ENCODE measurements at places on chromosomes 6 and 20.

DNA sequence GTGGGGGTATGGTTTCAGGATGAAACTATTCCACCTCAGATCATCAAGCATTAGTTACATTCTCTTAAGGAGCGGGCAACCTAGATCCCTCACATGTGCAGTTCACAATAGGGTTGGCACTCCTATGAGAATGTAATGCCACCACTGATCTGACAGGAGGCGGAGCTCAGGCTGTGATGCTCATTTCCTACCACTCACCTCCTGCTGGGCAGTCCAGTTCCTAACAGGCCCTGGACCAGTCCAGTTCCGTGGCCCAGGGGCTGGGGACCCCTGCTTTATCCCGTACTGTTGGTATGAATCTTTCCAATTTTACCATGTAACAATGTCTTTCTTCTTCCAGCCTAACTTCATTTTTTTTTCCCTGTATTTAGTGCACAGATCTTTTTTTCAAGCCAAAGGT lies 94.9 kb downstream of the OGFRL1 start:
- no peak for DNase-seq

DNA sequence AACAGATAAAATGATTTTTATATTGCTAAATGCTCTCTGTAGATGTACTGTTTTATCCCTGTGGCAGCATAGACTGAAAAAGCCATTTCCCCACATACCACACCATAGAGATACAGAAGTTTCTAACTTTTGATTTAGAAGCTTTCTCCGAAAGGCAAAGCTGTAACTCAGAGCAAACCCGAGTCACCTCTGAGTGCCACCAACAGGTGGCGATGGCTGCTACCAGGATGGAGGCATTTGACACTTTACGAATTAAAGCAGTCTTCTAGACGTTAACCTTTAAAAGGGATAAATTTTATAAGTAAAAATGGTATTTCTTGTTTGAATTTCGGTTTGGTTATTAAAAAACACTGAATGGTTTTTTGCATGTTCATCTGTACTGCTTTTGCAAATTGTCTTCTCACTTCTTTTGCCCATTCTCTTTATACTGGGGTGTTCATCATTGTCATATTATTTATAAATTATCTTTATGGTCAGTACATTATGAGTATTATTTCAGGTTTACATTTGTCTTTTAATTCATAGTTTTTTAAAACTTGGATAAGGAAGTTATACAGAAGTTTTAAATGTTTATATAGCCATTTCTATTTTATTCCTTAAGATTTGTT lies 201.0 kb upstream of the CEP162 start:
- peak; percentile 80 for DNase-seq

DNA sequence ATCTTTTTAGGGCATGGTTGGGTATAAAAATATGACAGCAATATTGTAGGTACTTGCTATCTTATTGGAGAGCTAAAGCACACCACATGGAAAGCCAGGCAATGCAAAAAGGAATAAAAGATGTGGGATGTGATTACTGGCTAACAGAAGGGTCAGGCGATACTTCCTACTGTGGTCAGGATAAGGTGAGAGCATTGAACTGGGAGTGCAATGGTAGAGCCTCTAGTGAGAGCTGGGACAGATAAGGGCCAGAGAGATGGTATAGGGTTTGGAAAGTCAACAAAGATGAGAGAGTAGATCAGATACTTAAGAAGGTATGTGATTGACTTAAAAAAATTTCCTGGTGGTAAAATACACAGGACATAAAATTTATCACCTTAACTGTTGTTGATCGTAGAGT lies 160.7 kb upstream of the MAN1A1 start:
- no peak for DNase-seq

DNA sequence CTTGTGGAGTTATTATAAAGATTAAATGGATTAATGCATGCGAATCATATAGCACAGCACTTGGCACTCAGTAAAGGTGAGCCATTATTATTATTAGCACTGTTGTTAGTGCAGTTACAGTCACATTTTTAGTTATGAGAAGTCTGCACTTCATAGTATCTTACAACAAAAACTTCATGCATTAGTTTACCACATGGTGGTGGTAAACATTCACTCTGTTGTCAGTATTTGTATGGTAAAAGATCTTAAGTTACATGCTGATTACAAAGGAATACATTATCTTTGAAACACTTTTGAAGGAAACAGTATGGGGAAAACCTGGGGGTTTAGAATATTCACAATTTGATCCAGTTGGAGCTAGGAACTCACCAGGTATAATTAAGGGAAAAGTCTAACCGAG lies 20.8 kb downstream of the TMEM14A start:
- peak; percentile 22 for DNase-seq

DNA sequence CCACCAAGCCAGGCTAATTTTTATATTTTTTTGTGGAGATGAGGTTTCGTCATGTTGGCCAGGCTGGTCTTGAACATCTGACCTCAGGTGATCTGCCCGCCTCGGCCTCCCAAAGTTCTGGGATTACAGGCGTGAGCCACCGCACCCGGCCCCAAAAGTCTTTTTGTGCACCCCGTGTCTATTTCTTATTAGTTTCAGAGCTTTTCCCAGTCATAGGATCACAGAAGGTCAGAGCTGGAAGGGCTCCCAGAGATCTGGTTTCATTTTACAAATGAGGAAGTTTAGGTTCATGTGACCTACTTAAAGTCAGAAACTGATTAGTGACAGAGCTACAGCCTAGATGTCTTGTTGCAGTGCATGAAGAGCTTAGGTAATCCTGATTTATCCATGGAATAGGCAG lies 1.6 kb upstream of the OGFRL1 start:
- DNase-seq = no peak

GRCh38 chr6:69974193-69974592 lies 107.8 kb downstream of the COL19A1 start:
- DNase-seq = peak; percentile 73

GRCh38 chr6:90654166-90654565 lies 67.3 kb upstream of the MAP3K7 start:
- no peak for DNase-seq

DNA sequence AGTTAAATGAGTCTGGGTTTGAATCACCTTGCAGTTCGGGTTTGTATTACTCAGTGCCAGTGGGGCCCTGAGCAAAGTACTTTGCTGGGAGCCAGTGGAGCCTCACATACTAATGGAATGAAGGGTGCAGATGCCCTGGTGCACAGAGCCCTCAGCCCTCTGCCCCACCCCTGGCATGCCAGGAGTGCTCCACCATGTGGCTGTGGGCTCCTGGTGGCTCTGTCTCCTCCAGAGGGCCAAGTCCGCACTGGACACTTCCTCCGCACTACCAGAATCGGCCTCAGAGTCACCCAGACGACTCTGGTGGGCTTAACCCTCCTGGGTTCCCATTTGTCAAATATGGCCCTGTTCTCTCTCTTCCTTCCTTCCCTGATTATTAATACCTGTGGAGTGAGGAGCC lies 94.0 kb downstream of the STK35 start:
- DNase-seq = no peak

GRCh38 chr6:167898673-167899311 lies 72.1 kb downstream of the AFDN start:
- DNase-seq = peak; percentile 74

GRCh38 chr6:160930547-160931377 lies 60.8 kb upstream of the MAP3K4 start:
- DNase-seq = peak; percentile 77

GRCh38 chr6:117561128-117561527 lies 41.2 kb downstream of the GOPC start:
- DNase-seq = no peak

DNA sequence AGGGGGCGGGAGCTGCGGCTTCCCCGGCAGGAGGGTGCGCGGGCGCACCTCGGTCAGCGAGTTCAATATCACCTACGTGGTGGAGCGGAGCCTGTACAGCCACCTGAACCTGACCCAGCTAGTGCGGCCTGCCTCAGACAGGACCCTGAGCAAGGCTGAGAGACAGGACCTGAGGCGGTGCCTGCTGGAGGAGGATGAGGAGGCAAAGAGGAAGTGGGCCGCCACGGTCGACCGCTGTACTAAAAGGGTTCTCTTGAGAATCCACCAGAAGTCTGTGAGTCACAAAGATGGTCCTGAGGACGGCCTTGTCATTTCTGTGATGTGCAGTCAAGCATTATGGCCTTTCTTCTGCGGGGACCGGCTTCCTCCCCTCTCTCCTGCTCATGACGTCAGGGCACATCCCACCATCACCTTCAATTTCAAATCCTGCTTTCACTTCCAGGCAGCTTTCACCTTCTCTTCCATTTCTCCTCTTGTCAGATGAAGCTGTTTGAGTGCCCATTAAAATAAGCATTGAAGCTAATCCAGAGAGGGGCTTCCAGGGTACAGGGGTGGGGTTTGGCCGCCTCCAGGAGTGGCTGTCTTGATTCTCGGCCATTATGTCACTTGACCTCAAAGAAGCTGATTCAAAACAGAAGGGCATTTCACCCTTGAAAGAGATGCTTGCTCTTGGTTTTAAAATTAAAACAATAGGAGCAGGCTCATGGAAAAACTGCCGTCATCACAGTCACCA lies 177.6 kb downstream of the SASH1 start:
- no peak for DNase-seq

- no peak for DNase-seq
These were observed 2.6 kb downstream of the PTK7 start for GRCh38 chr6:43078691-43079090.

GRCh38 chr6:21831521-21832291 lies 238.2 kb downstream of the SOX4 start:
- peak; percentile 14 for DNase-seq

DNA sequence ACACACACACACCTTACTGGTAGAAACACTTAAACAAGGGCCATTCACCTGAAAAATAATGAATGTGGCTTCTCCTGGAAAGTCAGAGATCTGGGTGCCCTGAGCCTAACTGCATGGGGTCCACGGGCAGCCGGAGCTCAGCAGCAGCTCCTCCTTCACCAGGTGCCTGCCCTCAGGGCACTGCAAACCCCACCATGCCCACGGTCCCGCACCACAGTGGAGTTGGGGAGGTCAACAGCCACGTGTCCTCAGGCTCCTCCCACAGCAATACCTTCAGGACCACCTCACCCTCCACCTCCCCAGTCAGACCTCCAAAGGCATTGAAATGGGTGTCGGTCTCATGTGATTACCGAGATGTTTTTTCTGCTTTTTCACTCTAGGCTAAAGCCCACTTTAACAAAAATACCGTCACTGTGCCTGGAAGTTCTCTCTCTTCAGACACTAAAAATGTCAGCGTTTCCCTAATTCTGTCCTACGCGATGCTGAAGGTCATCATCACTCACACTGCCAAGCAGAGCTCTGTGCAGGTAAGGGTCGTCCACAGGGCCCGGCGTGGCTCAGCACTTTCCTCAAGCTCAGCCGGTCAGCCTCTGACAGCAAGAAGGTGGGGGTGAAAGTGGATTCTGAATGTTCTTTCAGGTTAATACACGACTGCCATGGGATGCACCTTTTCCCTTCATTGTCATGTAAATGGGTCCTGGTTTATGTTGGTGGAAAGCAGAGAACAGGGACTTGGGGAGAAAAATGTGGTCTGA lies 48.9 kb downstream of the CDK5RAP1 start:
- no peak for DNase-seq

DNA sequence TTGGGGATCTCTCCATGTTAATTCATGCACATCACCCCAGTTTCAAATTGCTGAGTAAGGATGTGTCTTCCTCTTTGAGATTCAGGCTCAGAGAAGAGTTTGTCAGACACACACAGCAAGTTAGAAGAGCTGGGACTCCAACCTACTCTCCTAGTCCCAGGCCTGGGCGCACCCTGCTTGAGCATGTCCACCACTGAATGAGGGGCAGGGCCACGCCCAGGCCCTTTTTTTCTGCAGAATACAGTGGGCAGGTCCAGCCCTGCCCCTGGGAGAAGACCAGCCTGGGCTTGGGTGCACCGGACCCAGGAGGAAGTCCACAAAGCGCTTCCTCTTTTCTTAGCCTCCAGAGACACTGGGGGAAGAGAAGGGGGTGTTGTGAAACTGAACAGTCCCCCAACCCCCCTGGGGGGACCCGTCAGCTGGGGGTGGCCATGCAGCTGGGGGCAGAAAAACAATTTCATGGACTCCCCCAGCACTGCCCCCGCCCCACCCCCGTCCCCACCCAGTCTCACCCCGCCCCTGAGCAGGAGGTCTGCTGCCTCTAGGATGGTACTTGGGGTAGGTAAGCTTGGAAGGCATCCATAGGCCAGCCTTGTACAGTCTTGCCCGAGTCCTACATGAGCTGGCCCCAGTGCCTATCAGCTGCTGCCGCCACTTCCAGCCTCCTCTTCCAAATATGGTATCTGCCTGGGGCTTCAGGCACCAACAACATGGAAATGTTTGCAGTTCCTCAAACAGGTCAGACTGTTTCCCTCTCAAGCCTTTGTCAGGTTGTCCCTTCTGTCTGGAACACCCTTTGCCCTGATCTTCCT lies 11.7 kb upstream of the HCK start:
- no peak for DNase-seq

- no peak for DNase-seq
These were observed 2.9 kb downstream of the PPIL1 start for GRCh38 chr6:36871686-36872085.

GRCh38 chr20:58130156-58130555 lies 98.3 kb downstream of the ANKRD60 start:
- no peak for DNase-seq

- DNase-seq = peak; percentile 70
These were observed 105.4 kb downstream of the PERP start for GRCh38 chr6:138001750-138002349.

DNA sequence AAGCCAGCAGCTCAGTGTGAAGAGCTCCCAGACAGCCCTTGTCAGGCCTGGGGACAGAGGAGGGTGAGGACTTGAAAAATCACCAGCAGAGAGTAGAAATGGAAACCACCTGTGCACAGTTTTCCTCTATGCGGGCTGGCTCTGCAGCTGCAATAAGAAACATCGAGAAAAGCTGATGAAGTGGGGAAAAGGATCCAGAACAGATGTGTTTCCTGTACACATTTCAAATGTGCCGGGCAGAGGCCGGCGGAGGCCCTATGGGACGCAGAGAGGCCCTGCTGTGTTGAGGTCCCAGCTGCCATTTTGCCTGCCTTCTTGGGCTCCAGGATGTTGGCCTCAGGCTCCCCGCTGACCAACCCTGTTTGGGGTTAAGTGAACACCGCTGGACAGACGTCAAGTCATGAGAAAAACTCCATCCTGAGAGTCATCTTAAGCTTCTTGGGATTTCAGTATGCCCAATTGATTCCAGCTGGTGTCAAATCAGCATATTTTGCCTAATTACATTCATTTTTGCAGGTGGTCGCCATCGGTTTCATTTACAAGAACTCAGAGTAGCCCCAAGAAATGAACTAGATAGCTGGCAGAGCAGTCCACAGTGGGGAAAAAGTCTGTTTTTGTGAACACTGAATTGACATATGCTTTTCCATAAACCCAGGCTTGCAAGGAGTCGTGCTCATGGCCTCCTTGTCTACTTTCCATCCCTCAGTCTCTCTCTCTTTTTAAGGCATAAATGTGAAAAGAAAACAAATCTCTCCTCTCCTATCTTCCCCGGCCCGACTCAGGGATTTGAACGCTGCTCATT lies 150.4 kb upstream of the PHACTR3 start:
- no peak for DNase-seq

GRCh38 chr6:83911278-83911677 lies 51.8 kb downstream of the CYB5R4 start:
- DNase-seq = peak; percentile 3

- DNase-seq = no peak
These were observed 54.7 kb downstream of the RAB44 start for GRCh38 chr6:36752187-36752885.

- DNase-seq = no peak
These were observed 8.3 kb downstream of the SCML4 start for GRCh38 chr6:107815846-107816245.
